ENCODE measurements at places on chromosomes 2 and 18. TPM values are rescaled to one million over a fixed set of nuclear protein-coding genes. Genes with fewer than 3 reads are reported as not detected.

TBR1 gene
- total RNA-seq = not detected

RAB17 gene
- total RNA-seq = not detected

KIAA2012 gene
- not detected for total RNA-seq

TEKT4 gene
- not detected for total RNA-seq

IL36A gene
- total RNA-seq = not detected

TCF23 gene
- total RNA-seq = not detected

PDE1A gene
- total RNA-seq = not detected

PIEZO2 gene
- total RNA-seq = not detected

RBM44 gene
- total RNA-seq = 1.3 TPM

DLX1 gene
- total RNA-seq = not detected

MGAT4A gene
- total RNA-seq = 93.9 TPM

LONRF2 gene
- 0.02 TPM for total RNA-seq

HRH4 gene
- 0.07 TPM for total RNA-seq

GCA gene
- 14.4 TPM for total RNA-seq

STRADB gene
- total RNA-seq = 27.9 TPM

KDSR gene
- 56.1 TPM for total RNA-seq

ANKRD30B gene
- not detected for total RNA-seq
